Eye (tissue), 1 donor: ENCODE measurements at places on chromosomes 16 and 17.
A peak's percentile ranks its signal among the peaks of the same experiment; 100 is the strongest.

DNA sequence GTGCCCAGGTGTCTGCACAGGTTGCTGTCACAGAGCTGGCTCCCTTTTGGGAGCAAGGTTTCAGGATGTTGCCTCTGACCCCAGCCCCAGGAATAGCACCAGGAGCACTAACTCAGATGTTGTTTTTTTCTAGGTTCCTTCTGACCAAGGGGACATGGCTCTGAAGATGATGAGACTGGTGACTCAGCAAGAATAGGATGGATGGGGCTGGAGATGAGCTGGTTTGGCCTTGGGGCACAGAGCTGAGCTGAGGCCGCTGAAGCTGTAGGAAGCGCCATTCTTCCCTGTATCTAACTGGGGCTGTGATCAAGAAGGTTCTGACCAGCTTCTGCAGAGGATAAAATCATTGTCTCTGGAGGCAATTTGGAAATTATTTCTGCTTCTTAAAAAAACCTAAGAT, 28.1 kb downstream of the SCPEP1 start:
- no peak for DNase-seq

- no peak for DNase-seq
These were observed 498 bp downstream of the SMYD4 start for GRCh38 chr17:1829216-1829591.

GRCh38 chr17:50268026-50268425, 6.2 kb upstream of the TMEM92 start:
- no peak for DNase-seq

GRCh38 chr16:50984688-50985087, 166.4 kb downstream of the SALL1 start:
- no peak for DNase-seq

DNA sequence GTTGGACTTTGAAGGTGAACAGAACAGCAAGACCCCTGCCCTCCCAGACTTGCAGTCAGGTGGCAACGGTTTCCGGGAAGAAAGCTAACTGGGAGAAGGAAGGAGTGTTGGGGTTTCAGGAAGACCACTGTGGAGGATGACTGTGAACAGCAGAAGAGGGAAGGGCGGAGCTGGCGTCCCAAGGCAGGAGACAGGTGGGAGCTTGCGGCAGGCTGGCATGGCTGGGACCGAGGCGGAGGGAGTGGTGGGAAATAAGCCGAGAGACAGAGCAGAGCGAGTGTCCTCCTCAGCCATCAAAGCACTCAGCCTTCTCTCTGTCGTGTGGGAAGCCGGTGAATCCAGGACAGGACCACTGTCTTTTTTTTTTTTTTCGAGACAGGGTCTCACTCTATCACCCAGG, 108.5 kb upstream of the CACNG5 start:
- DNase-seq = no peak

GRCh38 chr17:72460711-72461110, 339.9 kb downstream of the SOX9 start:
- DNase-seq = no peak

DNA sequence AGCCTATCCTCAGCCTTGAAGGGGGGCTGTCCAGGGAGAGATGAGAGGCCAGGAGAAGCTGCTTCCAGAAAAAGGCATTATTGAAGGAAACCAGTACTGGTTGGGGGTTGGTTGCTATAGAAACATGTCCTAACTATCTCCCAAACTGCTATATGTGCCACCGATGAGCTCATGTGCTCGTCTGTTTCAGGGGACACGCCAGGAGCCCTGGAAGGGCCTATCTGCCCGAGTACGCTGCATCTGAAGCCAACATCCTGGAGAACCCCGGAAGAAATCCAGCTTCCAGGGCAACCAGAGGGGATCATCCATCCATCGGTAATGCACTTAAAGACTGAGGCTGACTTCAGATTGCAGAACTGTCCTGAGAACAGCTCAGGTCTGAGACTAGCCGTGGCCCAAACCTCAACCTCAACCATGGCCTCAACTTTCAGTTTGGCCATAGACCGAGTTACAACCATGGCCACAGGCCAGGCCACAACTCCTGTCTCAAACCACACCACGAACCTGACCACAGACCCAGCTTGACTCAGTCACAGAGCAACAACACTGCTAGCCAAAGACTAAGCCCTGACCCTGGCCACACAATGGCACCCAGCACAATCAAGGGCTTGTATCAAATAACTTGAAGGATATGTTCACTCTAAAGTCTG, 10.2 kb downstream of the PITPNM3 start:
- DNase-seq = no peak

DNA sequence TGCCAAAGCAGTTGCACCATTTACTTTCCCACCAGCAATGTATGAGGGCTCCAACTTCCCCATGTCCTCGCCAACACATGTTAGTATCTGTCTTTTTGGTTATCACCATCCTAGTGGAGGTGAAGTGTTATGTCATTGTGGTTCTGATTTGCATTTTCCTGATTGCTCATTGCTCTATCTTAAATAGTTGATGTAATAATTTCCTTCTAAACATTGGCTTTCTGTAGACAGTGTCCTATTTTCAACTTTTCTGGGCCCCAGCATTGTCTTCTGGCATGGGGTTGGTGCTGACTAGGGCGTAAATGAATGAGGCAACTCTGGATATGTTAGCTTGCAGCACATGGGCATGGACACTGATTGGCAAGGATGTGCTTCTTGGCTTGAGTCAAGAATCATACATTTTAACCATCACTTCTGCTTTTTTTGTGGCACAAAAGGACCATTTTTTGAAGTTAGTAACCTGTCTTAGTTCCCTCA, 25.1 kb downstream of the PLCG2 start:
- no peak for DNase-seq

DNA sequence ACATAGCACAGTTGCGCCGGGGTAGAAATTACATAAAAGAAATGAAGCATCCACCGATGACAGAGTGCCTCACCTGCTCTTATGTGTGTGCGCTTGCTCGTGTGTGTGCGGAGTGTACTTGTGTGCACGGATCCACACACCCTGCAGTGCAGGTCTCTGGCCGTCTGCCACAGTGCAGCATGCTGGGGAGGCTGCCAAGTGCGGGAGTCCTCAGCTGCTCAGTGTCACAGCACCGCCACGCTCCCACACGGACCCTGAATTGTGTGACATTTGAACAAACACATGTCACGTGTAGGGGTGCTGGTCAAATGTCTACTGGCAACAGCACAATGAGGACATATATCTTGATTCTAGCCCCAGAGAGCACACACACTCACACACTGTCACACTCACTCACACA, 243.0 kb upstream of the MYOCD start:
- DNase-seq = peak; percentile 39

GRCh38 chr17:50190603-50191358, 10.7 kb downstream of the COL1A1 start:
- DNase-seq = no peak

- no peak for DNase-seq
These were observed 145.6 kb upstream of the TBX2 start for GRCh38 chr17:61253937-61254574.

GRCh38 chr16:85048921-85049562, 21.4 kb downstream of the KIAA0513 start:
- DNase-seq = no peak

GRCh38 chr17:83110735-83111134, 31.3 kb downstream of the METRNL start:
- peak; percentile 37 for DNase-seq

DNA sequence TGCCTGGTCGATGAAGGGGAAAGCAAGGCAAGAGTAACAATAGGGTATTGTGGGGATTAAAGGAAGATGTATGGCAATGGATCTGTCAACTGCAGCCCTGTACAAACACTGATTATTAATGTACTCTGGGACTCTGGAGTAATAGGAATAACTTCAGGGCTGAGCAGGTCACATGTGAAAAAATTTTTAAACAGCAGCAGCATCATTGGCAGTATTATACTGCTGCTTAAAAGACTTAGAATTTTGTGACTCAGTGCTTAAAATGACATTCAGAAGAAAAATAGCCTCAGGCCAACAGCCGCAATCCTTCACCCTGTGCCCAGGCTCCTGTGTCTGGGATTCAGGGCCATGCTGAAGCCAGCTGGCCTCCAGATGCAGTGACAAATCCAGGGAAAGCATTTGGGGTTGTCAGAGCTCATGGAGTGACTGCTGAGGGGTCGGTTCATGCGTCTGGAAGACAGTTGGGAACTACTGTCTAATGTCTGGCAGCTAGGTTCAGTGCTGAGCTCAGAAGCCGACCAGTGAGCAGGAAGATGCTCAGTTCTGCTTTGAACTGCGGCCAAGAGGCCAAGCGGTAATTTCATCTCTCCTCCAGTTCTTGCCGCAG, 22.2 kb downstream of the TEX2 start:
- peak; percentile 59 for DNase-seq

DNA sequence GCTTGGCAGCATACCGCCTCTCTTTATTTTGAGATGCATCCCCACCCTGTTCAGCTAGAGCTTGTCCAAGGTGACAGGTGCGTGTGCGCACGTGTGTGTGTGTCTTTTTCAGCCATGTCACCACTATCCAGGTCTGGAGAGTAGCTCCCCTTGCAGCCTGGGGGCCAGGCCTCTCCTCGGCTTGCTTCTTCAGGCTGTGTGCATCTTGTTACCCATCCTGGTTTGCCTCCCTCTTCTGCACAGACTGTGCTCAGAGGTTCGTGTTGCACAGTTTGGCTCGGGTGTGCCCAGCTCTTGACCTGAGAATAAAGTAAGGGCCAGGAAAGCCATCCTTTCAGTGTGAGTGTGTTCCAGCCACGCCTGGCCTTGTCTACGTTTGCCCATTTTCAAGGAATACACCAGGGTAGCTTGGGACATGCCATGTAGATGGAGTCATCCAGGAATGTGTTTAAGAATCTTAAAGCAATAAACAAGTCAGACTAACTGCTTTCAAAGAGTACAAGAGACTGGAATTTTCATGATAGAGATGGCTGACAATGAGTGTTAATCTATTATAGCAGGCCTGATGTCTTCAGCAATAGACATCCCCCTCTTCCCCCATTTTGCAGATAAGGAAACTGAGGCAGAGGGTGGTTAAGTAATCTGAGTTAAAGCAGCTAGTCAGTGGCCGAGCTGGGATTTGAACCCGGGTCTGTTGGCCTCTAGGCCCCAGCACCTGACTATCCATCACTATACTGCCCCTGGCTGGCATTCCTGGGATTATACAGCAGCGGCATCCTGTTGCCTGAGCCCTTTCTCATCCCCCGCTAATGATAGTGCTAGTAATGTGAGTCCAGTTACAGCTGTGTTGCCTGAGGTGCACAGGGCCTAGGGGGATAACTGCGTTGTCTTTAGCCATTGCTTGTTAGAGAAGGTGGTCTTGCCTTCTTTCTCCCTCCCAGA, 77.9 kb downstream of the KSR1 start:
- DNase-seq = peak; percentile 38

GRCh38 chr17:68060336-68060735, 24.8 kb downstream of the KPNA2 start:
- no peak for DNase-seq
